ENCODE measurements at places on chromosomes 1 and 21.

GRCh38 chr1:98388441-98388840, 273.1 kb upstream of the SNX7 start:
- no peak for DNase-seq

- no peak for DNase-seq
Observed at GRCh38 chr1:165055581-165055980, 300.9 kb downstream of the LMX1A start.

GRCh38 chr21:14542638-14543037, 3.5 kb downstream of the SAMSN1 start:
- DNase-seq, result no peak

DNA sequence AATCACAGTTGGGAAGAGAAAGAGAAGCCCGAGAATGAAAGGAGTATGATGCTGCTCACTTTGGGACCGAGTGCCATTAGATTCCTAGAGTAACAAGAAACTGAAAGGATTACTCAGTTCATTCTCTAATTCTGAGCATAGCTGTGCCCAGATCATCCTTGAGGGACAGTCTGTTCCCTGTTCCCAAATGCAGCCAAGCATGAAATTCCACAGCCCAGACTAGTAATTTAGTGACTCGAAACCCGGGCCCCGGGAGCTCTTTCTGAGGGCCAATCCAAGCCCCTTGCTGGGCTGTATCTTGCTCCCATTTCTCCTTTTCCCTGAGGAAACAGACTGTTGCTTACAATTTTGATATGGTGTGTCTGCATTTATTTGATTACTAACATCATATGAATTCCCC, 30.0 kb upstream of the ETS2 start:
- no peak for DNase-seq

DNA sequence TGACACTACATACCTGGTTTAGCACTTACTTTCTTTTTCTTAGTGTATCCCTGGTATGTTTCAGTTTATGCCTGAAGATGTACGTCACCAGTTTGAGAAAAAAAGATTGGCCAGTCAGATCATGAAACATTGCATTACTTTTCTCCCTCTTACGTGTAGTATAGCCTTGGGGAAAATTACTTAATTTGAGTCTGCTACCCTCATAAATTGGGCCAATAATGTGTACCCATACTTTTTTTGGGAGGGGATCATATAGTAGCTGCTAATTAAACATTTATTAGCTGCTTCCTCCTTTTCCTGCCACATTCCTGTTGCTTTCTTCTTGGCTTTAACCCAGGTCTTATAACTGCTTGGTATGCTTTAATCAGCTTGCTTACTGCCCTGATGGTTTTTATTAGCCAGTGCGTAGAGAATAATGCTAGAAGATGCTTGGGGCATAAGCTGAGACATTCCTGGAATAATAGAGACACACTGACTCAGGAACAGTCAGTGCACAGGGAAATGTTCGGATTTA, 32.1 kb downstream of the RABGAP1L start:
- no peak for DNase-seq

GRCh38 chr1:11925938-11926292, 312 bp downstream of the KIAA2013 start:
- no peak for DNase-seq

- no peak for DNase-seq
Observed at GRCh38 chr1:13759072-13759471, 59.1 kb downstream of the PRDM2 start.

- DNase-seq, result no peak
Observed at GRCh38 chr1:32701951-32702598, 495 bp downstream of the SYNC start.
